ENCODE measurements at places on chromosomes 5 and 9.
A peak's percentile ranks its signal among the peaks of the same experiment; 100 is the strongest.

- DNase-seq: no peak
These were observed 190.2 kb downstream of the TRPM6 start for GRCh38 chr9:74697535-74697934.

- no peak for DNase-seq
These were observed 20.0 kb upstream of the GRIN3A start for GRCh38 chr9:101758304-101758930.

- DNase-seq: no peak
These were observed 72.0 kb upstream of the COL5A1 start for GRCh38 chr9:134569626-134570025.

DNA sequence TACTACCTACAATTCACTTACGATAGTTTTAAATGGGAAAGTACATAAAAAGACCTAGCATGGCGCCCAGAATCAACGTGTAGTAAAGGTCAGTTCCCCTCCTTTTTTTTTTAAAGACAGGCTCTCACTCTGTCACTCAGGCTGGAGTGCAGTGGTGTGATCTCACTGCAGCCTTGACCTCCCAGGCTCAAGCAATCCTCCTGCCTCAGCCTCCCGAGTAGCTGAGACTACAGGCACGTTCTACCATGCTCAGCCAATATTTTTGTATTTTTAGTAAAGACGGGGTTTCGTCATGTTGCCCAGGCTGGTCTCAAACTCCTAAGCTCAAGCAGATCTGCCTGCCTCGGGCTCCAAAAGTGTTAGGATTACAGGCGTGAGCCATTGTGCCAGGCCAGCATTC, 40.7 kb upstream of the MTMR12 start:
- no peak for DNase-seq

DNA sequence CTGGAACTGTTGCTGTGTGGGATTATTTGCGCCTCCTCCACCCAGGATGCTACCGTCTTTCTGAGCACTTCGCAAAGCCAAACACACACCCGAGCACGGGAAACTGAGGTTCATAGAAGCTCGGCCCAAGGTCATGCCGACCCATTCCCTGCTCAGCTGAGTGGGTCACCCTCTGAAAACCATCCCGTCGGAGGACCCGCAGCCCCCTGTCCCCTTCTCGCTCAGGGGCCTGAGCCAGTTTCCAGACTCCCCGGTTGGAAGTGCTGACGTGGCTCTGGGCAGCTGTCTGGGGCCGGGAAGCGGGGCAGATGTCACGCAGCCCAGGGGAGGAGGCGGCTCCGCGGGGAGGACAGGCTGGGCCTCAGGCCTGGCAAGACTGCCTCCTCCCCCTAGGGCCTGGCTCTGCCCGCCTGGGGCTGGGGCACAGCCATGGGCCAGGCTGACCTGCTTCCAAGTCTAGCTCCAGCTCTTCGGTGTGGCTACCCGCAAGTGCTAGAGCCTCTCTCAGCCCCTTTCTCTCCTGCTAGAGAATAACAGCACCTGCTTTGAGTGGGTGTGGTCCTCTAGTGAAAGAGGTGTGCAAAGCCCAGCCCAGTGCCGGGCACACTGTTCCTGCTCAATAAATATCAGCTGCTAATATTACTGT, 9.9 kb upstream of the CXXC5 start:
- DNase-seq: peak; percentile 87

- DNase-seq: no peak
These were observed 3.2 kb downstream of the MAP1B start for GRCh38 chr5:72110394-72111013.

DNA sequence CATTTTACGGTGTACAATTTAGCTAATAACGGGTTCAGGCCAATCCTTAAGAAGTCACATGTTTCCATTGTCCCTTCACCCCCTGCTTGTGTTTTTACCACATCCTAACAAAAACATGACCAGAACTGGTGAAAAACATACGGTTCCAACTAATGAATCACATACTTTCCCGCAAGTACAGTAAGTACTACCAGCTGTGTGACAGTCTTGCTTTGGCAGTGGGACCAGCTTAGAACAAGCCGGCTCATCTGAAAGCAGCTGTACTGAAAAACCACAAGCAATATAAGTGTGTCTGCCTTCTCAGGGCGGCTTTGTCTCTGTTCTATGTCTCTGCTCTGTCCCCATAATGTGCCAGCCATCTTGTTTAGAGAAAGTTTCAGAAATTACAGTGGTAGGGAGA, 242.5 kb downstream of the BNC2 start:
- DNase-seq: peak; percentile 97

GRCh38 chr5:171848911-171849520, 63.4 kb downstream of the SMIM23 start:
- DNase-seq: no peak

DNA sequence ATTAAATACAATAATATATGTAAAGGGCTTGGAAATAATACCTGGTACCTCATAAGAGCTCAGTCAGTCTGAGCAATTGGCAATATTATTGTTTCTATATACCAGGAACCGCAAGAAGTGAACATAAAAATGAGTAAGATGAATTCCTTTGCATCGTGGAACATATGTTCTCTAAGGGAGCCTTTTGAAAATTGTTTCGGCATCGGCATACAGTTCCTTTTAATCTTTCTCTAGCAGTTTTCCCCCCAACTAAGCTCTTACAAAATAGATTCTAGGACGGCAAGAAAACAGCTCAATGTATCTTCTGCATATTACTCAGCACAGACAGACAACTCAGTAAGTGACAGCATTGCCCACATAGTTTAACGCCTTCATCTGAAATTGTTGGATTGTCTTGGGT, 426.6 kb upstream of the WWC1 start:
- DNase-seq: no peak

- DNase-seq: no peak
These were observed 65.4 kb upstream of the FAM174A start for GRCh38 chr5:100469767-100470166.

- no peak for DNase-seq
These were observed 14.3 kb downstream of the WDR36 start for GRCh38 chr5:111106320-111106948.

GRCh38 chr9:91927922-91928510, 22.0 kb downstream of the ROR2 start:
- DNase-seq: no peak

DNA sequence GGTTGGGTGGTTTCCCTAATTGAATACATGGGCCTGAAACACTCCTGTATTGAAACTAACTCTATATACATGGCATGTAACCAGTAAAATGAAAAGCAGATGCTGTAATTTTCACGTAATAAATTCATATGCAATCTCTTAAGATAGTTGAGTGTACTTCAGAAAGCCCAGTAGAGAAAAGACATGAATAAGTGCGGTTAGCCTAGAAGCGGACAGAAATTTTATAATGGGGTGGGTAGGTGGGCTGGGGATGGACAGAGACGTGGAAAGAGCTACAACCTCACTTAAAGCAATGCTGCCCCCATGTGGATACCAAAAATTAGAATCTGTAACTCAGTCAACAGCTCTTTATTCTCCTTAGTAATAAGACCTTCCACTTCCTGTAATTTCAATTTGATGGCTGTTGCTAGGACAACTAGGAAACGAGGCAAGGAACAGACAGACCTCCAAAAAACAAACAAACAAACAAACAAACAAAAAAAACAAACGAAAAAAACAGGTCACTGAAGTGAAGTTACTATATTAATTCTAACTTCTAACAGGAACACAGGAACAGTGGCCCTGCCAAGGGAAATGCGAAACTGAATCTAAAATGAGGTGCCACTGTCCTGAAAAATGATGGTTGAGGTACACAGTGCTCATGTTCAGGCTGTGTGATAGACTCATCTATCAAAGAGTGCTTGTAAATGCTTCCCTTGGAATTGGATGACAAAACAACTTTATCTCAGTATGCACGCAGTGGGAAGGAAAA, 103.4 kb upstream of the GNA14 start:
- DNase-seq: peak; percentile 77

GRCh38 chr5:148469501-148469935, 85.8 kb downstream of the FBXO38 start:
- peak; percentile 74 for DNase-seq

GRCh38 chr5:2780421-2781171, 29.1 kb upstream of the IRX2 start:
- no peak for DNase-seq

GRCh38 chr5:146867996-146868708, 10.4 kb downstream of the PPP2R2B start:
- no peak for DNase-seq

DNA sequence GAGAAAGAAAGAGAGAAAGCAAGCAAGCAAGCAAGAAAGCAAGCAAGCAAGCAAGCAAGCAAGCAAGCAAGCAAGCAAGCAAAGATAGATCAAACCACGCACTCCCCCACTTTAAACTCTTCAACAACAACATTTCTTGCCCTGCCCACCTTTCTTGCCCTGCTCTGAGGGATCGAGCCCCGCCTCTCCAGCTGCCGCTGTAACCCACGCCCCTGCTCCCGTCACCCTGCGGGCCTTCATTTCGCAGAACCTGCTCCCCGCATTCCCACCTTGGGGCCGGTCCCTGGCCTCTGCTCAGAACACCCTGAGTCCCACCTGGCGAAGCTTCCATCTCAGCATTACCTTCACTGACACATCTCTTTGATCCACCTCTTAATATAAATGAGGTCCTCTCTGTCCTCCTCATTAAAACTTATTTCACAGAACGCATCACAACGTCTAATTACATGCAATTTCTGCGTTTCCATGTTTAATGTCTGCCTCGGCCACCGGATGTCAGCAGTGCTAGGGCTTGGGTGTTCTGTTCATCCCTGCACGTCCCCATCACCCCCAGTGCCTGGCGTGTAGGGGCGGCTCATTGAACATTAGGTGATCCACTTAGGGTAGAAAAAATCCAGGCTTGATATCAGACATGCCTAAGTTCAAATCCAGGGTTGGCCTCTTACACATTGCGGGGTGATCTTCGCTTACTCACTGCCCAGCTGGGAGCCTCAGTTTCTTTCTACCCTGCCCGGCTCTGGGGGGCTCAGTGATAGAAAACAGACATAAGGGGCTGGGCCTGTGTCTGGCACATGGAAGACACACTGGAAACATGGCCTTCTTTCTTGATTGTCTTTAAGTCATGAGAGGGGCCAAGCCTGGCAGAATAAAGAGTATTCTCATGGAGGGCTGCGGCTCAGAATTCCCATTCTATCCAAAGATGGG, 187.6 kb downstream of the DAB2IP start:
- DNase-seq: no peak

DNA sequence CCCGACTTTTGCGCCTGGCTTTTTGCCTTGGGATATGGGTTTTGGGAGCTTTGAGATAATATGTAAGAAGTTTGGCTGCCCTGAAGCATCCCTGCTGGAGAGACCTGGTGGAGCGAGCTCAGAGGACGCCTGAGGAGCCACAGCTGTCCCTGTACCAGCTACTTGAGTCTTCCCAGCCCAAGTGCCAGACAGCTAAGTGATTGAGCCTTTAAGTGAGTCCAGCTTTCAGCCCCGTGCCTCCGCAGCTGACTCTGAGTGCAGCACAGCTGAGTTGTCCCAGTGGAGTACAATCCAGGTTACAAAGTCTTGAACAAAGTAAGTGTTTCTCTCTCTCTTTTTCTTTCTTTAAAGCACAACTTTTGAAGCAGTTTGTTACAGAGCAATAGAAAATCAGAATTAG, 203.8 kb upstream of the DAP start:
- DNase-seq: no peak

DNA sequence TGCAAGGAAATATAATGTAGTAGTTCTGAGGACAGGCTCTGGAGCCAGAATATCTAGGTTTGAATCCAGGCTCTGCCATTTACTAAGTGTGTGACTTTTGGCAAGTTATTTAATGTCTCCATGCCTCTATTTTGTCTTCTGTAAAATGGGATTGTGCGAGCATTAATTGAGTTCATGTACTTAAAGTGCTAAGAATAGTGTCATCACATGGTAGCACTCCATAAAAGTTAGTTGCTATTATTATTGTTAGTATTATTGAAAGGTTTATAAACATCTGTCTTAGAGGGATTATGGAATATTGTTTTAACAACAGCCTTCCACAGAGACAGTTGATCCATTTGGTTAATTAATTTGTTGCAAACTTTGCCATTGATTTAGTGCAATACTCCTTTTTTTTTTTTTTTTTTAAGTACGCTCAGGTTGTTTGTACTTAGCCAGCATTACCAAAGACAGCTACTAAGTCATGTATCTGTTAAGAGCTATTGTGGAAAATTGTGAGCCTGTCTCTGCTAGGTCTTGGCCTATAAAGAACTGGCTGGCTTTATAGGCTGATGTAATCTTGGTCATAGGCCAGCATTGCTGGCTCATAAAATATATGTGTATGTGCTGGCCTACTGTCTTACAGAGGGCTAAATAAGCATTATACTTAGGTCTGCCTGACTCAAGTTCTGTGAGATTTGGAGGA, 174.7 kb downstream of the WDR70 start:
- DNase-seq: peak; percentile 65

DNA sequence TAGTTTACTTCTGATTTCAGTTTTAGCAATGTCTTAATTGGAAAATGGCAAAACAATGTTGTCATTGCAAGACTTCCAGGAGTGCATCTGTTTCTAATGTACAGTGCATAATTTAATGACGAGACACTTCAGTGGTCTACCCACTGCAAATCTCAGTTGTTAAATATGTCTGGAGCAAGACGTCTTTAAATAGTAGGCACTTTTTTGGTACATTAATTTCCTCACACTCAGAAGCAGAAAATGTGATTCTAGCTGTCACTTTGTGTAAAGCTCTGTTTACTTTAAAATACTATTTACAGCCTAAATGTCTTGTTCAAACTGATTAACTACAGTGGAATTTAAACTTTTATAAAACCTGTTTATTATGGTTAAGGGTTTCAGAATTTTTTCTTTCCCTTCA, 815.5 kb downstream of the TLE1 start:
- DNase-seq: peak; percentile 58

- peak; percentile 85 for DNase-seq
These were observed 105.6 kb downstream of the NR6A1 start for GRCh38 chr9:124665391-124666058.

DNA sequence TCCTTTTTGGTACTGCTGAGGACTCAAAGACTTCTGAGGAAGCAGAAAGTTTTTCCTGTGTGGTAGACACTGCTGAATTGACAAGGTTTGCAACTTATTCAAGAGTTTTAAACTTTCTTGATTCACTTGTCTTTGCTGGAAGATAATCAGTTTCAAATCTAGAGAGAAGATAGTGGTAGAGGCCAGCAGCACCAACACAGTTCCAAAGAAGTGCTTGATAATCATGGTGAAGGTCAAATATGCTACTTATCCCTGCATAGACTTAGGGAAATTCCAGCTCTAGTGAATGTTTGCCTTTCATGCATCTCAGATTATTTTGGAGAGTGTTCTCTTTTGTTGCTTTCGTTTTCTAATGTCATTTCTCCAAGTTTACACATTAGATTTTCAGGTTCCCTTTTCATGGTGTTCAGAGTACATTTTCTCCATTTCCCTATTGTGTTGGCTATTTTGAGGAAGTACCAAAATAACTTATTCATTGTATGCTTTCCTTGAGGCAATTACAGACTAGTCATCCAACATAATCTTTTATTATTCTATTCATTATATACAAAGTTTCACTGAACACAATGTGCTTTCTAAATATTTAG, 550 bp downstream of the IFNE start:
- DNase-seq: no peak
